Stimulated activated CD8-positive, alpha-beta memory T cell treated with anti-CD3 and anti-CD28 coated beads, Interleukin-4, amount 100 ng/mL, for 1 hour (primary cell): ENCODE measurements at places on chromosomes 5 and 9.

DNA sequence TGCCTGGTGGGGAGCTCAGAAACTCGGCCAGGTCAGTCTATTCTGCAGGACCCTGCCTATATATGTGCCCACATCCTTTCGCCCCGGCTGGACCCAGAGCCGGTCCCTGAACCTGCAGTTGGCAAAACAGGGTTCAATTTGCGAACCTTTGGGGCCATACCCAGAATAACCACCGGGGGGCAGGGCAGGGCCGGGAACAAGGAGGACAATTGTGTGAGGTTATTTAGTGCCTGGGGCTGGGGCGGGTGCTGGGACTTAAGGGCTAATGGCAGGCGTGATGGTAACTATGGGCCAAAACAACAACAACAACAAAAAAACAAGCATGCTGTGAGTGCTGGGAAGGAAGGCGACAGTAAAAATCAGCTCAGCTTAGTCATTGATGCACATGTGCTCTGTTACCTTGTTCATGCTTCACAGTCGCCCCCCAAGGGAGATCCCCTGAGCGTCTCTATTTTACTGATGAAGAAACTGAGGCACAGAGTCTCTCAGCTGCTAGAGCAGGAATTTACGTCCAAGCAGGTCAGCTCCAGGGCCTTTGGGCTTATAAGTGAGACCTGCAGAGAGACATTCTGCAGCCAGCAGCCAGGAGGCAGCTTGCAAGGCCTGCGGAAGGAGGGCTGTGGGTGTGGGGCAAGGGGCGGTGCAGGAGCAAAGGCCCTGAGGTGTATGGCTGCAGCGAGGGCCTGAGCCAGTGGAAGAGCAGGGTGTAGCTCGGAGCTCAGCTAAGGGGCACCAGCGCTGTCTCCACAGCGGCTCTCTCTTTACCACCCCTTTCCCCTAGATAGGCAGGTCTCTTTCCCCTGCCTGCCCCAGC lies 106.0 kb downstream of the PHF2 start:
- no peak for DNase-seq

- no peak for DNase-seq
These were observed 33.4 kb upstream of the TGFBR1 start for GRCh38 chr9:99071313-99072039.

DNA sequence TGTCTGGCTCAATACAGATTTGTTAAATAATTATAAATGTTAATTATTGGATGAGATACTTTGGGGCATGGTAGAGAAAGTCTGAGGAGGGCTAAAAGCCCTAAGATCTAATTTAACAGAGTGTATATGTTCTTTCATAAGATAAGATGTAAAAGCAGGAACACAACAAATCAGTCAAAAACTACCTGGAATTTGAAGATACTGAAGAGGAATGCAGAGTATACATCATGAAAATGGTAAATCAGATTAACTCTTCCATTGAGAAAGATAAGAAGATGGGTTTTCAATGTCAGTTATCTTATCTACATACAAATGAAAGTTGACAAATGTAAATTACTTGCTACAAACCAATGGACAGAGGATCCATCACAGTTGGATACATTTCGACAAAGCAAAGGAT lies 107.3 kb upstream of the NFIB start:
- DNase-seq, result no peak

- DNase-seq, result no peak
These were observed 238.3 kb upstream of the IRX1 start for GRCh38 chr5:3357291-3357690.

DNA sequence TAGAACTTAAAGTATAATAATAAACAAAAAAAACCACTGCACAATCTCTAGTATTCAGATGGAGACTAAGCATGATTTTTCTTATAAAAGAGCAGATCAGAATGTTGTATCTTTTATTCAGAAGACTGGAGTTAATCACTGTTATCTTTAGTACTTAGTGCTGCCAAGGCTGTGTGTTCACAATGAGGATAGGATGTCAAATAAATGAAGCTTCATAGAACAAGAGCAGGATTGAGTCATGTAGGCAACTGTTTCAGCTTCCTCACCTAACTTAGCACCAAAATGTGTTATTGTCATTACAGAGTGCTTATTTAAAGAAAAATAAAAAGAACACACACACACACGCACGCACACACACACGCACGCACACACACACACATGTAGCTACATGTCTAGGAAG lies 58.1 kb upstream of the CDKN2B start:
- DNase-seq, result no peak

DNA sequence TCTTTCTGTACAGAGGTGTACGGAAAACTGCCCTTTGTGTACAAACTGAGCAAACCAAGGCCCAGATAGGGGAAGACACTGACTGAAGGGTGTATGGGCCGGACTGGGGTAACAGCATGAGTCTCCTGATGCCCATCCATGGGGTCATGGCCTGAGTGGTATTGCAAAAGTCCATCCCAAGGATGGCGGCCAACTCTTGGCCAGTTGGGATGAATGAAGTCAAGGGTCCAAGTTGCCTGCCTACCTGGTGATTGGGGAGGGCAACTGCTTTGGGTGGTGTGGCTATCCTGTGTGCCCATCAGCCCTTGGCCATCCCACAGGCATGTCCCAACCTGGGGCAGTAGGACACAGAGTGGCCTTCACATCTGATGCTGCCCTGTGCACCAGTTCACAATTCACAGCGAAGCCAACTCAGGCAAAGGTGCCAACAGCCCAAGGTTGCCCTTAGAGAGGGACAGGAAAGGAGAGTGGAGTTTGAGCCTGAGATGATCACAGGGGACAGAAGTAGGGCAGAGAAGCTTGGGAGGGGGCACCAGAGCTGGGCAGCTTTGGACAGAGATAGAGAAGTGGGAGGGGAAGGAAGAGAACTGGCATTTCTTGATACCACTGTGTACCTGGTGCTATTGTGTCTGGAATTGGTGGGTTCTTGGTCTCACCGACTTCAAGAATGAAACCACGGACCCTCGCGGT lies 46.6 kb downstream of the COL15A1 start:
- DNase-seq, result no peak

DNA sequence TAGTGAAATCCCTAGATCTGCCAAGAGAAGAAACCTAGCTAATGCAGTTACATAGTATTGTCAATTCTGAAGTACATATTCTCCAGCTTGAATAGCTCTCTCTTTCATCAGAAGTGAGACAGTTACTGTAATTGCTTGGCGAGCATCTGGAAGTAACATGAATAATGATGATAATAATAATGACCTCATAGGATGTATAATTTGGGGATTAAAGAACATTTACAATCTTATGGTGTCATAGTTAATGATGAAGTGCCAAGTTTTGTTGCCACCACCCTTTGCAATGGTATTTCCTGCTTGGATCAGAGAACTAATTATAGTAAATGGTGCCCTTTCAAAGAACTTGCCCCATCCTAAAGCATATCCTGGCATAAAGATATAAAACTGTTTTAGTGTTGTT lies 201.4 kb downstream of the ADAMTSL1 start:
- no peak for DNase-seq

DNA sequence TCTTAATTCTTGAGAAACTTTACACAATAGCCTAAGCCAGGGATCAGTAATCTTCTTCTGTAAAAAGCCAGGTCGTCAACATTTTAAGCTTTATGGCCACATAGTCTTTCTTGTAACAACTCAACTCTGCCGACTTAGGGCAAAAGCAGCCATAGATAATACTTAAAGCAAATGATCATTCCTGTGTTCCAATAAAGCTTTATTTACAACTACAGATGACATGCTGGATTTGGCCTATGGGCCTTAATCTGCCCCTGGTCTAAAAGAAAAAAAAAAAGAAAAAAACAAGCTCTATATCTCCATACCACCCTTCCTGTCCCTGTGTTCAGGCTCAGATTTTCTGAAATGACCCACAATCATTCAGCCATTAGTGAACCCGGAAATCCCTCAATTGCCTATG lies 220.3 kb downstream of the ENC1 start:
- DNase-seq, result no peak

GRCh38 chr5:163914910-163915309 lies 409.5 kb downstream of the MAT2B start:
- DNase-seq, result no peak

GRCh38 chr5:109688630-109688969 lies 1.1 kb upstream of the MAN2A1 start:
- DNase-seq, result no peak
